Body of pancreas (tissue), 4 donors: ENCODE measurements at places on chromosomes 2 and 18. TPM values are rescaled to one million over a fixed set of nuclear protein-coding genes. Genes with fewer than 3 reads are reported as not detected.

The IL1RN gene
- 0.78 TPM for total RNA-seq

The PER2 gene
- 21.8 TPM for total RNA-seq

The C2orf15 gene
- total RNA-seq: 3.9 TPM

The CDK15 gene
- 0.52 TPM for total RNA-seq

GRCh38 chr2:47339745-47340541 is 63.0 kb upstream of the MSH2 start:
- DNase-seq: no peak

DNA sequence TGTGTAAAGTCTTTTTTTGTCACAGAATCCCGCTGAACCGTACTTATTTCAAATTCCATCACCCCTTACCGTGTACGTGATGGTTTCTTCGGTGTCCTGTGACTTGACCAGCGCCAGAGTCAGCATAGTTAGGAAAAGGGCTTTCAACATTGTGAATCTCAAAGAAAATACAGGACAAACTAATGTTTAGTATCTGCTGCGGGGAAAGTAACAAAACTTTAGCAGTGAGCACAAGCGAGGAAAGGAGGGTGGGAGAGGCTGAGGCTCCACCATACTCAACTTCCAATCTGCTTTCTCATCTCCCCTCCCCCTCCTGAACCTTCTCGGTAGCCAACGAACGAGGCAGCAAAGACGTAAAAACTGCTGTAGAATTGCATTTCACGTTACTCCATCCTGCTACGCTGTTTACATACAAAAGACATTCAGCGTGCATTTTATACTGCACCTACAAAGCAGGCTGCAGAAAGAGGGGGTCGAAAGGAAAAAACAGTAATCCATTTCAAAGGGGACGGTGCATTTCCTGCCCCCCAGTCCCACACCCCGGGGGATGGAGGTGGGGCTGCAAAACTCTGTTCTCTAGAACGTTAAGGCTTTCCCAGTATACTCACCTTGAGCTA is 1.2 kb downstream of the EFEMP1 start:
- DNase-seq: no peak

DNA sequence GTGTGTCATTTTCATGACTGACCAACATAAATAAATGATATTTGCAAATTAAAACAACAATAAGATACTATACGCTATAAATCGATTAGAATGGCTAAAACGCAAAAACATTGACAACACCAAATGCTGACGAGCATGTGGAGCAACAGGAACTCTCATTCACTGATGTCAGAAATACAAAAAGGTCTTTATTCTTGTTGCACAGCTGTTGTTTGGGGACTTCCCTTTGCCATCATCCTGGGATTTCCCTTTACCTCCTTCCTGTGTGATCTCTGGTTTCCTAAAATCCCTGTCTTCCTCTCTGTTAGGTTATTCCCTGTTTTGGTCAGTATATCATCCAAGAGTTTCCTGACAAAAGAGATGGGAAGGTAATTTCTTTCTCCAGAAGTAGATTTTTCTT is 66.0 kb downstream of the NOL10 start:
- DNase-seq: no peak

DNA sequence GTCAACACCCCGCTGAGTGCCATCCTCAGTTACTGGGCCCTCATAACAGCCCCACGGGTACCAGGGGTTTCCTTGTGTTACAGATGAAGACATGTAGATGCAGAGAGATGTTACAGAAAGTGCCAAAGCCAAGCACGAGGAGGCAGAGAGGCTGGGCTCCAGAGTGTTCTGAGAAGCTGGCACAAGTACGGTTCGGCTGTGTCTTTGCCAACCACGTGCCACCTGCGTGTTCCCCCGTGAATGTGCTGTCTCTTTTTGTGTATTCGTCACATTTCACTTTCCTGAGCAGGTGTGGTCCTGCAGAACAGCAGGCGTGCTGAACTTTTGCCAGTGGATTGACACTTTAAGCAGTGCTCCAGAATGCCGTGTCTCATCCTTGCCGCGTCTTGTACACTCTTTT is 124.6 kb downstream of the NCK2 start:
- DNase-seq: no peak

DNA sequence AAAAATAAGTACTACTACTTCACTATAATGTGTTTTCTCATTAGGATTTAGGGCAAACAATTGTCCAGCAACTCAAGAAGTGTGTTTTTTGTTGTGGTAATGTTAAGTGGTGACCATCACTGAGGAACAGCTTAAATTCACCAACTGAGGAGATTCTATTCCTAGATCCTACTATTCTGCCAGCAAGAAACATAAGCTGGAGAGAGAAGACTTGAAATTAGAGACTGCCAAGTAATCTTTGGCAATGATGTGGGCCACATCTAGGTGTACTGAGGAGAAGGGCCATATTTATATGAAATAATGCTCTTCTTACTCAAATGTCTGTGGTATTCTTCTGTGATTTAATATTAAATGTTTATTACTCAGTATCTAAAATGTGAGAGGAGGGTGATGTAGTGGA is 44.3 kb upstream of the MSTN start:
- no peak for DNase-seq

DNA sequence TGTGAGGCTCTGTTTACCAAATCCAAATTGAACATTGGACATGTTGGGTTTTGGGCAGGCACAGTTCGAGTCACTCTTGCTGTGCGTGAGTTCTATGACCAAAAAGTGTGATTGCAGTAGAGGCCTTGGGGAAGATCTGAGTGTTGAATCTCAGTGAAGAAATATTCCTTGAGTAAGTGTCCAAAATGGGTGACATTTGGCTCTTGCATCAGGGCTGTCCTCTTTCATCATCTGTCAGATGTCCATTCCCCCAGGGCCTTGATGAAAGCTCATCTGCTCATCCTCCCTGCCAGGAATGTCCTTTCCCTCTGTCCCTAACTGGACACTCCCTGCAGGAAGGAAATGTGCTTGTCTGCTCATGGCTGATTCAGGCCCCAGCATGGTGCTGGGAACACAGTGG is 6.4 kb upstream of the SFTPB start:
- DNase-seq: no peak

DNA sequence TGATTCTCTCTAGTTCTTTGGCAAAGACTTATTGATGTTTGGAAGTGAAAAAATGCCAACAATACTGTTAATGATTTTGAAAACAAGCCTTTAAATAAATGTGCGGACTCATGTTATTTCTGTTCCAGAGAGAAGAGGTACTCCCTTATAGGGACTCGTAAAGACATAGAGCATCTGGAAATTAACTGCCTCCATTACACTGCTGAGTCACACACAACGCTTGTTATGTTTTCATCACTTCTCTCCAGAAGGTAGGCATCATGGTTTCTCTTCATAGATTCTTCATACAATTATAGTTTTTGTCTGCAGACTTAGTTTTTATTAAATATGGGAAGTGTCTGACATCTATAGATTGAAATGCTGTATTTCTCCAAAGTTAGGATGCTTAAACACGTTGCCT is 302.5 kb upstream of the EPC2 start:
- no peak for DNase-seq

- DNase-seq: no peak
Measured at GRCh38 chr18:70221915-70222278, 16.4 kb upstream of the RTTN start.

DNA sequence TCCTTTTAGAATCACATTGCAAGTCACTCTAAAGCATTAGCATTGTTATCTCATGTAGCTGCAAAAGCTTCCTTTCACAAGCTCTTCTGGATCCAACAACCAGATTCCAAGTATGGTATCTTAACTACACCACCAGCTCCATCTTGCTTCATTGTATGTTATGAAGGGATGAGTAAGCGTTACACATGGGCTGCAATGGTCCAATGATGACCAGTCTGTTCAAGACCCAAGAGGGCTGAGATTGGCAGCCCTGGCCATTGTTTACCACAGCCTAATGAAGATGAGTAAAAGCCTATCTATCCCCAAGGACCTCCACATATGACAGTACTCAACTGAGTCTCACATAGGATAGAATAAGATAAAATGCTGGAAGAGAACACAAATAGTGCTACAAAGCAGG is 6.3 kb downstream of the CFLAR start:
- no peak for DNase-seq

GRCh38 chr2:151845884-151846283 is 17.7 kb upstream of the ARL5A start:
- no peak for DNase-seq

DNA sequence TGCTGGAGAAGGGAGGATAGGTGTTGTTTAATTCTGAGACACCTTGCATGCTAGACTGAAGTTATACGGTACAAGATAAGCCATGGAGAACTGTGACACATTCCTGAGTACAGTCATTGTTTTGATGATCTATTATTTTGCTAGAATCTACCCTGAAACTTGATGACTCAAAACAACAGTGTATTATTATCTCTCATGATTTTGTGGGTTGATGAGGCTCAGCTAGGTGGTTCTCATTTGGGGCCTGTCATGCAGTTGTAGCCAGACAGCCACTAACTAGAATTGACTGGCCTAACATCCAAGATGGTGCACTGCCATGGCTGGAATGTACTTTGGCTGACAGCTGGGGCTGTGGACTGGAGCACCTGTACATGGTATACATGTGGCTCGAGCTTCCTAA is 5.4 kb upstream of the IL1R1 start:
- DNase-seq: no peak

GRCh38 chr2:191622374-191623320 is 55.3 kb upstream of the NABP1 start:
- no peak for DNase-seq

DNA sequence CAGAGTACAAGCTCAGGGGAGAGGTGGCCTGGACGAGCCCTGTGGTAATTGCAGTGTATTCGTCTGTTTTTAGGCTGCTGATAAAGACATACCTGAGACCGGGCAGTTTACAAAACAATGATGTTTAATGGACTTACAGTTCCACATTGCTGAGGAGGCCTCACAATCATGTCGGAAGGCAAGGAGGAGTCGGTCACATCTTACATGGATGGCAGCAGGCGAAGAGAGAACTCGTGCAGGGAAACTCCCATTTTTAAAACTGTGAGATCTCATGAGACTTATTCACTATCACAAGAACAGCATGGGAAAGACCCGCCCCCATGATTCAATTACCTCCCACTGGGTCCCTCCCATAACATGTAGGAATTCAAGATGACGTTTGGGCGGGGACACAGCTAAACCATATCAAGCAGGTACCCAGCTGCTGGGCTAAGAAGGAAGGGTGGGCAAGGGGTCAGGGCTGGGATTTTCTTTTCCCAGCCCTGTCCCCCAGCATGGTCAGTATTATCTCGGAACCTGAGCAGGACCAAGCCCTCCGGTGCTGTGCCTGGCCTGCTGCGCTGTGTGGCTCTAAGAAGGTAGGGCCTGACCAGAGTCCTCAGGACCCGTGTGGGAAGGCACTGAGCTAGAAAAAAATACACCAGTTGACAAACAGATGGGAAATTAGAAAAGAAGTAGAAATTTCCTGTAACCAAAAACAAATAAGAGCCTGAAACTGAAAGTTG is 78.6 kb upstream of the SH3BP4 start:
- DNase-seq: no peak
